ENCODE measurements at places on chromosomes 6 and 20.

DNA sequence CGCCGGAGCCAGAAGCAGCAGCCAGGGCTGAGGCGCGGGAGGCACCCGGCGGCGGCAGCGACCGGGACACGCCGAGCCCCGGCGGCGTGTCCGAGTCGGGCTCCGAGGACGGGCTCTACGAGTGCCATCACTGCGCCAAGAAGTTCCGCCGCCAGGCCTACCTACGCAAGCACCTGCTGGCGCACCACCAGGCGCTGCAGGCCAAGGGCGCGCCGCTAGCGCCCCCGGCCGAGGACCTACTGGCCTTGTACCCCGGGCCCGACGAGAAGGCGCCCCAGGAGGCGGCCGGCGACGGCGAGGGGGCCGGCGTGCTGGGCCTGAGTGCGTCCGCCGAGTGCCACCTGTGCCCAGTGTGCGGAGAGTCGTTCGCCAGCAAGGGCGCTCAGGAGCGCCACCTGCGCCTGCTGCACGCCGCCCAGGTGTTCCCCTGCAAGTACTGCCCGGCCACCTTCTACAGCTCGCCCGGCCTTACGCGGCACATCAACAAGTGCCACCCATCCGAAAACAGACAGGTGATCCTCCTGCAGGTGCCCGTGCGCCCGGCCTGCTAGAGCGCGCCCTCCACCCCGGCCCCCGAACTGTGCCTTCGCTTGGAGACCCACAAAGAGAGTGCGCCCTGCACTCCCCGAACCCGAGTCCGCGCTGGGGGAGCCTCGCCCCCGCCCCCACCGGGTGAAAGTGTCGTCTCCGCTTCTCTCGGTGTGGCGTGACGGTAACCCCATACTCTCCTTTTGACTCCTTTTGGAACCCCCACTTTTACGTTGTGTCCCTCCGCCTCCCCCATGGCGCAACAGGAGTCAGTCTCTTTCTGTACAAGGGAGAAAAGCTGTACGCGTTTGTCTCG, 1.6 kb downstream of the INSM1 start:
- peak; percentile 72 for DNase-seq

DNA sequence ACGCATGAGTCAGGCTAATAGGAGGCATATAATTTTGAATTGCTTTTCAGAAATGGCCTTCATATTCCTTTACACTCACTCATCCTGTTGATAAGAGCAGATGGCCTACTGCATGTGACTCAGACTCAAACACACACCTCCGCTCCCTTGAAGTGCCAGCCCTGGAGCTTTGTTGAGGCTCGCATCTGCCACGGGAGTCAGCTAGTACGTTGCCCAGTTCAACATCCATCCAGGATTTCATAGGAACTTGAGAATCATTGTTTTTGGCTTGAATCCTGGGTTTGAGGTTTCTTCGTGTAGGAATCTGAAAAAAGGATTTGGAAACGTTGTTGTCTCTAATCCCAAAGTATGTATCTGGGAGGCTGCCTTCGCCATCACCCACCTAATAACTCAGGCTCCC, 87.4 kb upstream of the JAG1 start:
- DNase-seq = no peak

DNA sequence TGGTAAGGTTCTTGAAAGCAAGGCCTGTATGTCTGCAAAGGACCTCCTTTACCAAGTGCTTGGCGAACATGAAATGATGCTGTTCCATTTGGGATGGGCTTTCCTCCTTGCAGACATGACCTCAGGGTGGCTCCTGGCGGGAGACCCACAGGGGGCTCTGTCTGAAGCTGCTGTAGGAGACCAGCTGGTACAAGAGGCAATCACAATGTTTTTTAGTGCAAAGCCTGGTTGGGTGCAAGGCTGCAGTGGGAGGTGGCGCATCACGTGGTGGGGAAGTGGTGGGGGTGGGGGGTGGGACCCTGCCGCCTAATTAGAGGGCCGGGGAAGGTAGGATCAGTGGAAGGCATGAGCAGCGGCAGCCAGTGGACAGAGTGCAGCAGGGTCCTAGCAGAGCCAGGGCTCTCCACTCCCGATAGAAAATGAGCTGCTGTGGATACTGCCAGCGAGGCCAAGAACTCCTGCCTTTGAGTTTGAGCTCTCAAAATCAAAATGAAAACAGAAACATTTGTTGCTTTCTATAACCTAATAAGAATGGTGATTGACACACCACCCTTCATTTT, 9.1 kb upstream of the ARMC2 start:
- no peak for DNase-seq

DNA sequence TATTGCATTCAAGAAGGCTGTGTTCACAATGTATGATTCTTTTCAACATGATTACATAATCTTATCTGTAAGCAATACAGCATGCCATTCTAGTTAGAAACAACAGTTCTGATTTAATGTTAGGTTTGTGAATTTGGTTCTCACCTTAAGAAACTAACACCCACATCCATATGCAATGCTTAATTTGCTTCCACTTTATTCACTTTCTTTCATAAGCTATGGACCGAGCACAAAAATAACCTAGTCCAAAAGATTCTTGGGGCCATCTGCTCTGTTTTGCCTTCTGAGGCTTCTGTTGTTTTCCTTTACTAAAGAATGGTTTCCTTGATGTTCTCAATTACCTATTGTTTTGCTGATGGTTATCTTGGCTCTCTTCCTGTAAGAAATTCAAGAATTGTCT, 258.2 kb downstream of the EYS start:
- DNase-seq = no peak

DNA sequence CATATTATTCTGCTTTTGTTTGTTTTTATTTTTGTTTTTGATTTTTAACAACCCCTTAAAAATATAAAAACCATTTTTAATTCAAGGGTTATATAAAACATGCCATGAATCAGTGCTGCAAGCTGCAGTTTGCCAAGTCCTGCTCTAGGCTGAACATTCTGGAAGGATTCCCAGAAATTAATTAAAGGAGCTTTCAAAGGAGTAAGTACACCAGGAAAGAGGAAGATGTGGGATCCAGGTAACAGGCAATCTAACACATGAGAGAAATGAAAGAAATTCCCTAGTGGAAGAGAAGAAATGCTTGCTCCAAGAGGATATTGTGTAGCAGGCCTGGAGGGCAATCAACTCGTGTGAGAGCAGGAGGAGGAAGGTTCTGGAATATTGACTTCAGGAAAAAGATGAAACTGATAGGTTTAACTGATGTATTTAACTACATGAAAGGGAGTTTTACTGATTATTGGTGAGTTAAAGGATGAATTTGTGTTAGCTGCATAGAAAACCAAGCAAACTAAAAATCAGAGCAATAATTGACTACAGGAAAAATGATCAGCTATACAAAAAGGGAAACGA, 146.0 kb upstream of the PHACTR1 start:
- no peak for DNase-seq
